ENCODE measurements at places on chromosomes 12 and 14.
A peak's percentile ranks its signal among the peaks of the same experiment; 100 is the strongest.

GRCh38 chr14:31678421-31679249, 117.4 kb downstream of the NUBPL start:
- DNase-seq, result no peak

DNA sequence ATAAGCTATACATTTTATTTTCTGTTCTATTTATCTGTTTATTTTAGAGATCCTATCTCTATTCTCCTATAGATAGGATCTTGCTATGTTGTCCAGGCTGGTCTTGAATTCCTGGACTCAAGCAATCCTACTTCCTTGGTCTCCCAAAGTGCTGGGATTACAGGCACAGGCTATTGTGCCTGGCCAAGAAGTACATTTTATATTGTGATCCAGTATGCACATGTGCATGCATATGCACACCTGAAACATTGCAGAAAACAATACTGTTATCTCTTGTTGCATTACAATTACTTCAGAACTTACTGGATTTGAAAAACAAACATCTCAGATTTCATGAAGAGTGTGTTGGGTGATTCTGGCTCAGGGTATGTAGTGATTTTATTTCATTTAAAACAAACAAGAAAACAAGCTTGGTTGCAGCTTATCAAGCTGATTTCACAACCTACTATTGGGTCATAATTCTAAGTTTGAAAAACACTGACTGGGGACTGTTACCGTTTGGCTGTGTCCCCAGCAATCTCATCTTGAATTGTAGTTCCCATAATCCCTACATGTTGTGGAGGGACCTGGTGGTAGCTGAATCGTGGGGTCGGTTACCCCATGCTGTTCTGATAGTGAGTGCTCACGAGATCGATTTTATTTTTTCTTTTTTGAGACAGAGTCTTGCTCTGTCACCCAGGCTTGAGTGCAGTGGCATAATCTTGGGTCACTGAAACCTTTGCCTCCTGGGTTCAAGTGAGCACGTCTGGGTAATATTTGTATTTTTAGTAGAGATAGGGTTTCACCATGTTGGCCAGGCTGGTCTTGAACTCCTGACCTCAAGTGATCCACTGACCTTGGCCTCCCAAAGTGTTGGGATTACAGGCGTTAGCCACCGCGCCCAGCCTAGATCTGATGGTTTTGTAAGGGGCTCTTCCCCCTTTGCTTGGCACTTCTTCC, 31.3 kb downstream of the ERC1 start:
- DNase-seq, result no peak

GRCh38 chr14:32134448-32135097, 57.5 kb downstream of the ARHGAP5 start:
- DNase-seq, result no peak

DNA sequence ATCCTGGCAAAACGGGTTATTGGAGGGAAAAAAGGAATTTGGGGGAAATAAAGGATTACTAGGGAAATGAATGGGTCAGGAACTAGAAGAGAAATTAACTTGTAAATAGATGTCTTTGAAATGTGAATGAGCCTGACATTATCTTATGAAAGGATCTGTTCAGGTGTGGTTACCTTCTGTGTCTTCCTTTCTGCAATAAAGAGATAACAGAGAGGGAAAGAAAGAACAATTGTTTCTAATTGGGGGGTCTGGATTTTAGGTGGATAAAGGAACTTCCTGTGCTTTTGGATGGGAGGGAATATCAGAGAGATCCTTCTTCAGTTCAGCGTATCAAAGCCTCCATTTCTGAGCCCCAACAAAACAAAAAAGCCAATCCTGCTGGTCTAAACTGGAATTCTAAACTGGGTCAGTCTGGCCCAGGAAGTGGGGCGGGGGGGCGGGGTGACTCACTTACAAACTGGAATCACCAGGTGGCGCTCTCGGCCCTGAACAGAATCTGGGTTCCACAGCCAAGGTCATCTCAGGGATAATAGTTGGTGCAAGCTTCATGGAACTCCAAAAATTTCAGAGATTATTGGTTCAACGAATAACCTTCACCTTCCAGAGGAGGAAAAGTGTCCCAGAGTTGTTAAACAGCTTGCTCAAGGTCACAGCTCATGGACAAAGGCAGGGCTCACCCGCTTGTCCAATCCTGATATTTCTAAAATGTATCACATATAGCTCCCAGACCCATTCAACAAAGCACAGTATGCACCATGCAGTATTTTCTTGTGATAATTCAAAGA, 15.2 kb upstream of the PEBP1 start:
- DNase-seq, result peak; percentile 67

GRCh38 chr12:6459004-6459337, 7.1 kb downstream of the TAPBPL start:
- no peak for DNase-seq

GRCh38 chr12:69247268-69248018, 8.1 kb downstream of the CPSF6 start:
- no peak for DNase-seq

DNA sequence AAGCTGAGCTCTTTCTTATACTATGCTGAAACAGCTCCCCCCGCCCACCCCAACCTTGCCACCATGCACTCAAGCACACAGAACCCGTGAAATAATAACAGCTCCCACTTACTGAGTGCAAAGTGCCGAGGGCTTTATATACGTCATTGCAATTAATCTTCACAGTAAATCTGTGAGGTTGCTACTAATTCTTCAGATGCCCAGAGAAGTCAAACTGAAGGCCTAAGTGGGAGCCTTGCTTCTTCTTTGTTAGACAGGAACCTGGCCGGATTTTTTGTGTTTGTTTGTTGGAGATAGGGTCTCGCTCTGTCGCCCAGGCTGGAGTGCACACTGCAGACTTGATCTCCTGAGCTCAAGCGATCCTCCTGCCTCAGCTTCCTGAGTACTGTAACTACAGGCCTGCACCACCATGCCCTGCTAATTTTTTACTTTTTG, 34.0 kb downstream of the VCPKMT start:
- DNase-seq, result no peak

GRCh38 chr14:31124197-31124596, 83.4 kb downstream of the HECTD1 start:
- no peak for DNase-seq

GRCh38 chr12:6426882-6427671, 17.7 kb upstream of the CD27 start:
- DNase-seq, result no peak

DNA sequence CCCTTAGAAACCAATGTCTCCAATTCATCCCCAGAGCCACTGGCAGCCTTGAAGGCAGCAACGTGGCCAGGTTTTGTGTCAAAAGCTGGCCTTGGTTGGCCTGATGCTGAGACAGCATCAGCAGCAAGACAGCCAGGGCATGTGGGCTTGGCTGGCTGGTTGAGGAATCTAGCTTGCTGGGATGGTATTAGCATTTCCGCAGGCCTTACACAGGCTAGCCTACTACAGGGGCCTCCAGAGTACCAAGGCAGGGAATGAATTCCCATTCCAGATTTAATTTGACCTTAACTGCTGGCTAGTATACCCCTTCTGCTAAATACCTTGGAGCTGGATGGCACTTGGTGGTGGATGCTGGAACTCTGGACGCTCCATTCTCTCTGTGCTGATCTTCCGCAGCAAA, 15.8 kb downstream of the NGDN start:
- DNase-seq, result no peak

GRCh38 chr12:107090711-107091110, 2.6 kb downstream of the CRY1 start:
- no peak for DNase-seq

DNA sequence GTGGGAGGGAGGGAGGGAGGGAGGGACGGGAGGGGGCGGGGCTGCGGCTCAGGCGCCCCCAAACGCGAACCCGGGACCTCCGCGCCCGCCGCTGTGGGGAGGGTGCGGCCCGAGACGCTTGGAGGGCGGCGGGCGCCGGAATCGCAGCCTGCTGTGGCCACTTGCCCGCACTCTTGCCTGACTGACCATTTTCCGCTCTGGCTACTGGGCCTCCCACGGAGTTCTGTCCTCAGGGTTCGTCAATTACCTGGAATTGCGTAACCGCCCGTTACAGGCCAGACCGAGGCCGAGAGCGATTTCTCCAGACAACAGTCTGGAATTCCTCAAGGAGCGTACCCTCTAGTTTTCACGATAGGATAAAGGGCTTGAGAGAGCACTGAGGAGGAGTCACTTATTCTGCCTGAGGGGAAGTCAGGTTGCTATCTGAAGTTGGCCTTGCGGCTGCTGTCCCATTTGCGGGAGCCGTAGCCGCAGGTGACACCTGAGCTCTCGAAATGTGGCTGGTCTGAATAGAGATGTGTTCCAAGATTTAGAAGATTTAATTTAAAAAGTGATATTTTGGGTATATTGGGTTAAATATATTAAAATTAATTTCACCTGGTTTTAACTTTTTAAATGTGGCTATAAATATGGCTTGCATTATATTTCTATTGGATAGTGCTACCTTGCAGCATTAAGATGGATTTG, 446 bp upstream of the ZNF641 start:
- DNase-seq, result no peak

- no peak for DNase-seq
Observed at GRCh38 chr14:105507247-105507646, 16.2 kb downstream of the TEDC1 start.

DNA sequence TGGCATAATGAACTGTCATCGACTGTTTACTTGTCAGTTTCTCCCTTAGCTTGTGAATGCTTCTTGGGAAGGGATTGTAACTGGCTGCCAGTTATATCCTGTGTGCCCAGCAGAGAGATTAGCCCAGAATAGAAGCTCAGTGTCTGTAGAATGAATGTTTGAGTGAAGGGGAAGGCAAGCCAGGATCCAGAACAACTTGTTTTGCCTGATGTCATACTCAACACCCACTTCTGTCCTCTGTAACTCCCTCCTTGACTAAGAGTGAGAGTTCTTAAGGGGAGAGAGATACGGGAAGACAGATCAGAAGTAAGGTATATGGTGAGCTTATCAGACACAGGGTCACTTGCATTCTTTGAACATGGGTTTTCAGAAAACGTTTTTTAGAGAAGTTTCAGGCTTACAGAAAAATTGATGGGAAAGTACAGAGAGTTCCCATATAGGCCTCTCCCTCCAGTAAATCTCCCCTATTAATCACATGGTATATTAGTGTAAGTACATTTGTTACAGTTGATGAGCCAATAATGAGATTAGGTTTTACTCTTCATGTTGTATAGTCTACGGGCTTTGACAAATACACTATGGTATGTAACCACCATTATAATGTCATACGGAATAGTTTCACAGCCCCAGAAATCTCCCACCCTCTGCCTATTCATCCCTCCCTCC, 5.6 kb upstream of the SPPL3 start:
- no peak for DNase-seq

DNA sequence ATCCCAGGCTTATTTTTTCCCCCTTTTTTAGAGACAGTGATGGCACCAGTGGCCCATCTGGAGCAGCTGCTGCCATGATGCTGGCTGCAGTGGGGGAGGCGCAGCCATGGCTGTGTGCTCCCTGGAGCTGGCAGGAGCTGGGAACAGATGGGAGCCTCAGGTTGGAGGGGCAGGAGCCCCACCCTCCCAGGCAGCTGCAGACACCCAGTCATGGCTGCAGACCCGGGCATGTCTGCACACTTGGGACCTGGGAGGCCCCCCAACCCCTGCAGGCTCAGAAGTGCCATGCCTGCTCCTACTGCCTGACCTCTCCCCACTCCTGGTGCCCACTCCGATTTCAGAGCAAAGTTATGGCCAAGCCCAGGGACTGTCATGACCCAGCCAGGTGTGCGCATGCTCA, 25.1 kb downstream of the CDKL1 start:
- DNase-seq, result no peak

DNA sequence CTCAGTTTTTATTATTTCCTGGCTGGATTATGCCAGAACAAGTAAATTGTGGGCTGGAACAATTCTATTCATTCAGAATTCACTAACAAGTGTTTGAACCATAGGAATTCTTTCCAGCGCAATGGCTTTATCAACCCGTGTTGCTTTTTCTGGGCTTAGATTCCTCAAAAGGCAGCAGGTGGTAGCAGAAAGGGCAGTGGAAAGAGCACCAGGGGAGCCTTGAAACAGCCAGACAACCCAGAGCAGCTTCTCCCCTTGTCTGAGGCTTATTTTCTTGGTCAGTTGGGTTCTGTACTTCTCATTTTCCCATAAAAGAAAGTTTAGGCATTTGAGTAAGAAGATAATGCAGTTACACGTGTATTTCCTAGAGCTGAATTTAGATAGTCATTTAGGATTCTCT, 130.7 kb downstream of the OTOGL start:
- DNase-seq, result no peak

DNA sequence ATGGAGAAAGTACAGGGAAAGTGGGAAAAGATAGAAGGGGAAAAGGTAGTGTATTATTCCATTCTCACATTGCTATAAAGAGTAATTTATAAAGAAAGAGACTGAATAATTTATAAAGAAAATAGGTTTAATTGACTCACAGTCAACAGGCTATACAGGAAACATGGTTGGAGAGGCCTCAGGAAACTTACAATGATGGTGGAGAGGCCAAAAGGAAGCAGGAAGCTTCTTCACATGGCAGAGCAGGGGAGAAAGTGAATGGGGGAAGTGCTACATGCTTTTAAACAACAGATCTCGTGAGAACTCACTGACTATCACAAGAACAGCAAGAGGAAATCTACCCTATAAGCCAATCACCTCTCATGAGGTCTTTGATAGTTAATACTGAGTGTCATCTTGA, 725.0 kb upstream of the FLRT2 start:
- DNase-seq, result no peak

- no peak for DNase-seq
Observed at GRCh38 chr12:113899561-113900471, 66.3 kb downstream of the RBM19 start.

DNA sequence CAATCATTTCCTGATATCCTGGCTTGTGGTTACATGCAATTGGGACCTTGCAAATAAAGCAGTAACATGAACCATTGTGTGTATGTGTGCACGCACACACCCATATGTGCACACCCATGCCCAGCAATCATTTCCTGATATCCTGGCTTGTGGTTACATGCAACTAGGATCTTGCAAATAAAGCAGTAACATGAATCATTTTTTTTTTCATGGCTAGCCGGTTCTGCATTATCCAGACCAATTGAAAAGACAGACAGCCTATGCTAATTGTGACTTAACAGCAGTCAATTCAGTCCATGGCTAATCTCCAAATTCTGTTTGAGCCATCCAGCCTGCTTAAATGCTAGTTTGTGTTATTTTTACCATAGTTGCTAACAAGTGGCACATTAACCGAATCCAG, 134.3 kb downstream of the TTC7B start:
- DNase-seq, result no peak

DNA sequence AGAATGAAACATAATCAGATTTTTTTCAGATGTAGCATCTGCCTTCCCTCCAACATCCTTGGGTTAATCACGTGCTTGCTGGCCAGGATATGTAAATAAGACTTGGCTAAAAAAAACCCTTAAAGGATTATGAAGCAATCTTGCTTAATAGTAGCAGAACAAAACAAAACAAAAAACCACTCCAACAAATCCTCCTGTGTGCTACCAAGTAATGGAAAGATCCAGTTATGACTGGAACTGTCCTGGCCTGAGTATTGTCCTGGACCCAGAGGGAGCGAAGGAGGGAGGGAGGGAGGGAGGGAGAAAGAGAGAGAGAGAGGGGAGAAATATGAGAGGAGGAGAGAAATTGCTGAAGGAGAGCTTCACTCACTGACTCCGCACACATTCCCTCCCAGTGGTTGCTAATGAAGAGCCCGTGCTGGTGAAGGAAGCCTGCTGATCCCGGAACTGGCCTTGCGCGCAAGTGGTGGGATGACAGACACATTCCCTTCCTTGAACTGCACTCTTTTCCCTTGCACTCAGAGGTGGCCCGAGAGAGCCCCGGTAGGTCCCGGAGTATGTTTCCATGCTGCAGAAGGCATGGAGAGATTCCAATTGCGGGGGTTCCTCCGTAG, 57.2 kb downstream of the HMGA2 start:
- DNase-seq, result no peak
